Gastroesophageal sphincter (tissue), 4 donors: ENCODE measurements at places on chromosomes 16 and 17. TPM values are rescaled to one million over a fixed set of nuclear protein-coding genes. Genes with fewer than 3 reads are reported as not detected.

DNA sequence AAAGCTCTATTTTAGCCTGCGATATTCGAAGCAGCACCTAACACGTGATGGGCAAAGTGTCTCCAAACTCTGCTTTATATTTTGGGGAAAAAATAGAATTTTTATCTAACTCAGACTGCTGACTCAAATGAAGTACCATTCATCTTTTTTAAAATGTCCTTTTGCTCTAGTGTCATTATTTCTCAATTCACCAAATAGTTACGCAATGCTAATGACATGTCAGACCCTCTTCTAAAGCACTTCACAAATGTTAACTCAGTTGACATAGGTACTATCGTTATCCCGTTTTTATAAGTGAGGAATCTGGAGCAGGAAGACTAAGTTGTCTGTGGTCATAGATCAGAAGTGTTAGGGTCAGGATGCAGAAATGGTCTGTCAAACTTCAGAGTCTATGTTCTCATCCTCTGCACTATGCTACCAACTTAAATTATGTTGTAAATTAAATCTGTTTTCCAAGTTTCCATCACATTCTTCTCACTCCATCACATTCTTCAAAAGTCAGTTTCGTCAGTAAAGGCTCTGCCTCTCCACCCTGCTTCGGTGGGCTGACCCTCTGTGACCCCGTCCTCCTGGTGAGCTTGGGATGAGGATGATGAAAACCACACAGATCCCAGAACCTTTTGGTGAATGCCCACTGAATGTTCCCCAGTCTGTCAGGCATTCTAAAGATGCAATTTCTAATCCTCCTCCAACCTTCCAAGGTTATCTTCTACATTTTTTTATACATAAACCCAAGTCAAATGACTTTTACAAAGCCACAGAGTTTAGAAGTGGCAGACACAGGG lies 102.8 kb downstream of the ADAMTS18 start:
- no peak for ATAC-seq

GRCh38 chr16:64745258-64745930 lies 376.5 kb downstream of the CDH11 start:
- no peak for ATAC-seq

- ATAC-seq: no peak
These were observed 48.1 kb upstream of the CHMP6 start for GRCh38 chr17:80943346-80944145.

RBFOX1 gene
- not detected for total RNA-seq

- no peak for ATAC-seq
These were observed 62.8 kb upstream of the CIBAR2 start for GRCh38 chr16:85174871-85175723.

- ATAC-seq: no peak
These were observed 226.9 kb upstream of the CIBAR2 start for GRCh38 chr16:85338989-85339685.

DNA sequence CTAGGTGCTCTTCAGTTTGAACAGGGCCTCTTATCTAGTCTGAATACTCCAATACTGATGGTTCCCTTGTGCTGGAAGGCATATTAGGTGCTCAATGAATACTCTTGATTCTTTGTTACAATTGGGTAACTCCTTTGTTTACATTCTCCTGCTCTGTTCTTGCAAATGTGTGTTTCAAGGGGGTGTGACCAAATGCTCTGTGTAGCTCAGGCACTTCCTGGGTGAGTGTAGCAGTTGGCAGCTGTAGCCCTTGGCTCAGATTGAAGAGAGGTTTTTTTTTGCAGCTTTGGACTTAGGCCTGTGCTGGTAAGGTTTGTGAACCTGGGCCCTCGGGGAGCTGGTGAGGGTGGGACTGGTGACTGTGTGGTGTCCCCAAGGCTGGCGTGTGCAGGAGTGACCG lies 20.2 kb downstream of the TBCD start:
- ATAC-seq: peak; percentile 55

DNA sequence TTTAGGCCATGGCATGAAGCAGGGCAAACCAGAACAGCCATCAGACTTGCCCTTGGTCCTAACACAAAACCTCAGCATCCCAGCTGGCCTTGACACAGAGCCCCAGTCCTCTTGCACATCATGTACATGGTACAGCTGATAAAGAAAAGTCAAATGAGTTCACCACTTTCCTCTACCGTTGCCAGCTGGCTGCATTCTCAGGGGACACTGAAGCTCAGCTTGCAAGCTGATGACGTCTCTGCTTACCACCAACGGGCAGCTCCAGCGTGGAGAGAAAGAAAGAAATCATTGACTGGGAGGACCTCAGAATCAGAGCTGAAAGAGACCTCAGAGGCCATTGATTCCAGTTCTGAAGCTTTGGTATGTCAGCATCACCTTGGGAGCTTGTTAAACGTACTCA lies 80.7 kb upstream of the CES5A start:
- ATAC-seq: no peak

DNA sequence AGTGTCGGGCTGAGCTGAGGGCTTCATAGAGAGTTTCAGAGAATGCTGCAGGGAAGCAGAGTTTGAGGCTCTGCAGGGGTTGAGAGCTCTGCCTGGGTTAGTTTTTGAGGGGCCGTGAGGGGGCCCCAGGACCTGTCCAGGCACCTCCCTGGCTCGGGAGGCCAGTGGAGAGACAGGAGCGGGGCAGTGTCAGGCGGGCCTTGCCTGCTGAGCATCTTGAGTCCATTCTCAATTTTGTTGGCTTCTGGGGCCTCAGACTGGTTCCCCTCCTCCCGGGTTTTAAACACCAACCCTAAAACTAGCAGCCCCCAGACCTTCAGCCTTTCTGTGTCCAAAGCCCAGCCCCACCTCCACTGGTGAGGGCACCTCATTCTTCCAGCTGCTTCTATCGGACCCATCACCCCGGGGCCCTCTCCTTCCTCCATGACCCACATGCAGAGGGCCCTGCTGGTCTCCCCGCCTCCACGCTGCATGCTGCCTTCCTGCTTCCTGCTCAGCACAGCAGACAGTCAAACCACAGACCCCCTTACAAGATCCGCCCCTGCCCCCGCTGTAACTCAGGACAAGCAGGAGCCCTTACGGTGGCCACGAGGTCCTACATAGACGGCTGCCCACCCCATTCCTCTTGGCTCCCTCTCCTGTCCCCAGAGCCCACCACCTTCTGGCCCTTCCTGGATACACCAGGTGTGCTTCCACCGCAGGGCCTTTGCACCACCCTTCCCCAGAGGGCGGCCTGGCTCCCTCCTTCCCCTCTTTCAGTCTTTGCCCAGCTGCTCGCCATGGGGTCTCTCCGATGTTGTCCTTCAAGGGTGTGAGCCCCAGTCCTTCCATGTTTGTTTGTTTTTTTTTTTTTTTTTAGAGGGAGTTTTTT lies 3.8 kb downstream of the RNF213 start:
- ATAC-seq: no peak

GRCh38 chr17:11551442-11551841 lies 46.8 kb upstream of the DNAH9 start:
- ATAC-seq: no peak

CCDC78 gene
- not detected for total RNA-seq

GRCh38 chr16:87662254-87663204 lies 60.2 kb downstream of the JPH3 start:
- ATAC-seq: no peak

- ATAC-seq: no peak
These were observed 27.1 kb downstream of the CRAMP1 start for GRCh38 chr16:1639282-1639681.

DNA sequence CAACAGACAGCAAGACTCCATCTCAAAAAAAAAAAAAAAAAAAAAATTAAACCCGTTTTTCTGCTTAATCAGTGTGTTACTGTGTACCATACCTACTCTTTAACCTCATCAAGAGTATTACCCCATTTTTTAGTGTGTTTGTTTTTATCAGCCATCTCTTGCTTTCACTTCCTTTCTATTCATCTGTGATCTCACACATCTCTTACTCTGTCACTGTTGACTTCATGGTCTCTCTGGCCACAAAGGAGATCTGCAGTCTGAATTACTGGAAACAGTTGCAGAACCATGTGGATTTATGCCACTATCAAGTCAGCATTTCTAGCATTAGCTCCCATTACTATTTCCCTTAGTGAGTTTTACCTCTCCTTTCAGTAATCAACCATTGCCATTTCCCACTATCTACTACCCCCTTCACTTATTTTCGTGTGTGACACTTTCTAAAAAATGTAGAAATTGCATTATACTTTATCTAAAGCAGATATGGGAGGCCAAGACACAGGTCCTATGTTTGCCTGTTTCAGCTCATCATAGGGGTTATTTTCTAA lies 20.1 kb downstream of the NDEL1 start:
- ATAC-seq: no peak

DNA sequence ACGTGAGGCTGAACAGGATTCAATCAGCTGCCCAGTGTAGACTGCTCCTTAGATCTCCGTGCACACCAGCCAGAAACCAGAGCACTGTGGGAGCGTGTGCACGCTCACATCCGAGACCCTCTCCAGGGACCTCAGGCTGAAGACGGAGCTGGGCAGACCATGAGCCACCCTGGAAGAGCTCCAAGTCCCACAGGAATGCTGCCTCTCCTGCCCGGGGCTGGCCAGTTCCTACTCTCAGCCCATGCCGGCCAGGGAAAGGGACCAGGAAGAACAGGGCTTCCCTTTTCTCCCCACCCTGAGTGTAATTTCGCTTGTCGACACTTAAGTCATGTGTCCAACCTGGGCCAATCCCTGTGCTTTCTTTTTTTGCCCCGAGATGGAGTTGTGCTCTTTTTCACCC lies 6.9 kb downstream of the ALYREF start:
- no peak for ATAC-seq

HSPB9 gene
- not detected for total RNA-seq

GRCh38 chr17:76247304-76247703 lies 7.0 kb upstream of the RNF157 start:
- ATAC-seq: no peak

DNA sequence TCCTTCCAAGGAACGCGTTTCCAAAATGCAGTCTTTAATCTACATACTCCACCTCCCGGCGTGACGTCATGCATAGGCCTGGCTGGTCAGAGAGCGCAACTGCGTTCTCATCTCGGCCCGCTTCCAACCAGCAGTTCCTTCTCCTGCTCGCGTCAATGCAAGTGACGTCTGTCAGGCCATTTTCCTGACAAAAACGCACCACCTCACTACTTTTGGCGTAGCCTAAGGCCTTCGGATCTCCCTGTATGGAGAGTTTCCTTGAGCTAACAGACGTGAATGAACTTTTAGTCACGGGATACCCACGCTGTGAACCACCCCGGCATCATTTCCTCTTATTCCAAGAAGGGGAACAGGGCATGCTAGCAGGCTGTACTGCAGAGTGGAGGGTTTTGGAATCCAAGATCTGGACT lies 25.0 kb downstream of the TEX14 start:
- ATAC-seq: peak; percentile 65

- ATAC-seq: no peak
These were observed 856 bp downstream of the DNAJA2 start for GRCh38 chr16:46972429-46973206.

DNA sequence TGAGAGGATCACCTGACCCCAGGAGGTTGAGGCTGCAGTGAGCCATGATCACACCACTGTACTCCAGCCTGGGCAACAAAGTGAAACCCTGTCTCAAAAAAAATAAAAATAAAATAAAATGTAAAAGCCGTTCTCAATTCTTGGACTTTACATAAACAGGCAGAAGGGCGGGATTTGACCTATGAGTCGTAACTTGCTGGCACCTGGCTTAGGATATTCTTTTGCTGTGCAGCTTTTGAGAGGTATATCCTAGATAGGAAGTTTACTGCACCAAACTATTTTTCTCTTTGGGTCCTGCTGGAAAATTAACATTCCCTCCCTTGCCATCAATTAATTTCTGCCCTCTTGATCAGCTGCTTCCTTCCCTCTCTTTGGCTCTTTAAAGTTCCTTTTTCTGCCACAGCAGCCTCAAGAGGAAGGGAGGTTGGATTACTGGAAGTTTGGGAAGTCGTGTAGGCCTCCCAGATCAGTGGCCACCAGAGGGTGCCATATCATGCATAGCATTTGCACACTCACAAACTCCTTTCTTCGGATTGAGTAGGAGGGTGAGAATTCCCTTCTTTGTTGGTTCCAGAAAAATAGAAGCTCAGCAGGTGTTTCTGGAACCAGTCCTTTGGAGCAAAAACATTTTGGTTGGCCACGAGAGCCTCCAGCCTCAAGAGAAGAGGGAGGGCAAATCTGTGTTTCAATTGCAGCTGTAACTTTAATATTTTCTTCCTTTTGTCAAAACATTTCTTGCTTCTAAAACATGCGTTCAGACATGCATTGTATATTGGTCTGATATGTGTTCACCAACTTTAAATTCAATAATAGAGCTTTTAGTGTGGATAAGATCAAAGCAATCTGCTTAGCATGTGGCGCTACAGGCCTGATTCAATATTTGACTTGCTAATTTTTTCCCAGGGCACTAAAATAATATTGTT lies 147.3 kb downstream of the CCDC182 start:
- ATAC-seq: peak; percentile 64

DNA sequence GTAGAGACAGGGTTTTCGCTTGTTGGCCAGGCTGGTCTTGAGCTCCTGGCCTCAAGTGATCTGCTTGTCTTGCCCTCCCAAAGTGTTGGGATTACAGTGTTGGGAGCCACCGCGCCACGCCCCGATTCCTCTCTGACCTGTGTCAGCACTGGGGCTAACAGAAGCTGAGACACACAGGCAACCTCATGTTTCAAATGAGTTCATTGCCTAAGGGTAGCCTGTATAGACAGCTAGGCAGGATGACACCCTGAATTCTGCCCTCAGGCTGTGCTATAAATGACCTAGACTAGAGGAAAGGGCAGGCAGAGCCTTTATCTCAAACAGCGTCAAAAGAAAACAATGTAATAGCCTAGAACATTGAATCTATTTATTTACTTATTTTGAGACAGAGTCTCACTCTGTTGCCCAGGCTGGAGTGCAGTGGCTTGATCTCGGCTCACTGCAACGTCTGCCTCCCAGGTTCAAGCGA lies 2.3 kb upstream of the CDK3 start:
- ATAC-seq: no peak

DNA sequence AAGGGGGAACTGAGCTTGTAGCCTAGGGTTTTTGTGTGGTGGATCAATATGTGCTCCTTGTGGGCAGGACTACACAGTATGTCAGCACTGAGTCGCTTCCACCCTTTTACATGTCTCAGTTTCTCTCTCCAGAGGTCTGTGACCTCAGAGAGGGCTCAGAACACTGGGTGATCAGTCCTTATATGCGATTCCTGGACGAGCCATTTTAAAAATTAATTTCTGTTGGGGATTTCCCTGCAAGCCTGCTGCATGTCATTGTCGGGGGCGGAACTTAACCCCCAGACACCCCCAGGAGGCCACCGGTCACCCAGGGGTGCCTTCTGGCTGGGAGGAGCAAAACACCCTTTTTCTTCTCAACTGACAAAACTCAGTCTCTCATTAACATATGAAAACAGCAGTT lies 14.1 kb downstream of the DHRS7B start:
- no peak for ATAC-seq

WNK4 gene
- total RNA-seq: 0.78 TPM

- ATAC-seq: no peak
These were observed 140.0 kb downstream of the SNX11 start for GRCh38 chr17:48247603-48248002.

DNA sequence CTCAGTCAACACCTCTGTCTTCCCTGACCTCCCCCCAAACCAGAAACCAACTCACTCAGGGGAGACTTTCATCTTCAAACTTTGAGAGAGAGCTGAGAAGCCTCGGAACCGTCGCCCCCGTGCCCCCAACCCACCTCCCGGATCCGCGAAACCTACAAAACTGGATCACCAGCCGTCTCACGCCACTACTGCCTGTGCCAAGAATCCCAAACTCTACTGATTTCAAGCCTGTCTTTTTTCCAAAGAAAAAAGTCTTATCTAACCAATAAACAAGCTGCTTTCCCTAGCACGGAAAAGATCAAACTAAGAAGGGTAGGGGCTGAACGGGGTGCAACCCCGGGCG lies 2.0 kb downstream of the AXIN2 start:
- no peak for ATAC-seq
